ENCODE measurements at places on chromosomes 6 and 20.

- DNase-seq: no peak
Observed at GRCh38 chr20:52425701-52426100, 234.1 kb upstream of the ZFP64 start.

GRCh38 chr6:132082421-132082820 is 131.2 kb upstream of the CCN2 start:
- DNase-seq: no peak

DNA sequence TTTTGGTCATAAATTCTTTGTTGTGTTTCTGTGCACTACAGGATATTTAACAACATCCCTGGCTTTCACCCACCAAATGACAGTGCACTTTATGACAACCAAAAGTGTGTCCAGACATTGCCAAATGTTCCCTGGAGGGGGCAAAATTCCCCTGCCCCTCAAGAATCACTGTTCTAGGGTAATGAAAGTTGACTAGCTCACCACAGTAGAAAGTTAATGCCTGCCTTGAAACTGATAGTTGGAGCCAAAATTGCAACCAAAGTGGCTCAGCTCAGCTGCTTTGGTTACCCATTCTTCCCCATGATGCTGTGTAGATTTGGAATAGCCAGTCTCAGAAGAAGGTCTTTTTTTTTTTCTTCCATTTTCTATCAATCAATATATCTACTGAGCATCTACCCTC is 150.6 kb downstream of the RALGAPA2 start:
- no peak for DNase-seq

GRCh38 chr20:47237715-47238114 is 118.8 kb downstream of the ZMYND8 start:
- DNase-seq: no peak

DNA sequence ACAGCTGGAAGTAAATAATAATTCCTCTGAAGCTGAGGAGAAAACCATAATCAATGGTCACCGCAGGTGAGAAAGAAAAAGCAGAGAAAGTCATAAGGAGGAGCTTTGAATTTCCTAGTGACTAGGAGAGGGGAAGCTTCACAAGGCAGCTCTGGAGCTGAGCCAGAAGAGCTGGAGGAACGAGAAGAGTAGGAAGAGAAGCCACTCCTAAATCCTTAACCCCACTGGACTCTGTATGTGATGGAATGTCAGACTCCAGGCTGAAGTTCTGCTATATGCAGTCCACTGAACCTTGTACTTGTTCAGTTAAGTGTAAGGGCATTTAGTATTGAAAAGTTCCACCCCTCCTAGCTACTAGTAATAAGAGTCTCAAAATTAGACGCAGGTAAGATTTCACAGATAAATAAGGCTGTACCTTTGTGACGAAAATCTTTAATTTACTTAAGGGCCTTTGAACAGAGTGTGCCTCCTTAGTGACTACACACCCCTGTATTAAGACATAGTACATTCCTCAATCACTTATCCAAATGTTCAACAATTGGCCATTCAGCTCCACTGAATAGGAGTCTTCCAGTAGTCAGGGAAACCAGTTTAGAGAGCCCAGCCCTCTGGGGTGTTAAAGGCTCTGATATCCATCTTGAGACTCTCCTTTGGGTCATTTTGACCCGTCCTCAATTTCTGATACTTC is 71.4 kb upstream of the UFL1 start:
- DNase-seq: no peak

- peak; percentile 52 for DNase-seq
Observed at GRCh38 chr6:27078734-27079357, 168.7 kb upstream of the PRSS16 start.

- no peak for DNase-seq
Observed at GRCh38 chr6:117728626-117729025, 53.4 kb downstream of the NUS1 start.

- peak; percentile 76 for DNase-seq
Observed at GRCh38 chr20:50027611-50028105, 44.9 kb downstream of the SNAI1 start.

DNA sequence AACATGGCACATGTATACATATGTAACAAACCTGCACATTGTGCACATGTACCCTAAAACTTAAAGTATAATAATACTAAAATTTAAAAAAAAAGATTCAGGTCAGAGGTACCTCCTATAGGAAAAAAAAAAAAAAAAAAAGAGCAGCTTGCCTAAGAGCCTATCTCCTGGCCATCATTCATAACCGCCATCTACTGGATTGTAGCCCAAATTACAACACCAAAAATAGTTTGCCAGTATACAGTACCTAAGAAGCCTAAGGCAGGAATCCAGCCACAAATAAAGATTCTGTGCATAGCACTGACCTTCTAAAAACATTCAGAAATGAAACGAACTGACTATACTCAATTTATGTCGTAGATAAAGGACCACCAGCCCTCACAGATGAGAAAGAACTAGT is 438.4 kb upstream of the ADGRB3 start:
- DNase-seq: peak; percentile 24

GRCh38 chr20:54914995-54915394 is 439.6 kb downstream of the DOK5 start:
- DNase-seq: peak; percentile 41

GRCh38 chr6:15244620-15245360 is 1.1 kb upstream of the JARID2 start:
- peak; percentile 73 for DNase-seq

DNA sequence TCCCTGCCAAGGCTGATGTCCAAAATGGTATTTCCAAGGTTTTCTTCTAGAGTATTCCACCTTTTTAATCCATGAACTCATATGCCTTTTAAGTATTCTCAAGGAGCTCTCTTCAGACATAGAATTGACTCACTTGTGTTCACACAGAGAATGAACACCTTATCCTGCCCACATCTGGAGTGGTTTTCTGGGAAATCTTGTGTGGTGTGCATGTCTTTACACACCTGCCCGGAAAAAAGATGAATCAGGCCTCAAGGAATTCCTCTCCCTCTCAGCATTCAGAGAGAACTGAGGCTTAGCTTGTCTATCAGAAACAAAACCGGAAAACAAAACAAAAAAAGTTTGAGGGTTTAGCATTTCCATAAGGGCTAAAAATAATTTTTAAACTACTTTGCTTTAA is 148.8 kb downstream of the TFAP2A start:
- DNase-seq: no peak

DNA sequence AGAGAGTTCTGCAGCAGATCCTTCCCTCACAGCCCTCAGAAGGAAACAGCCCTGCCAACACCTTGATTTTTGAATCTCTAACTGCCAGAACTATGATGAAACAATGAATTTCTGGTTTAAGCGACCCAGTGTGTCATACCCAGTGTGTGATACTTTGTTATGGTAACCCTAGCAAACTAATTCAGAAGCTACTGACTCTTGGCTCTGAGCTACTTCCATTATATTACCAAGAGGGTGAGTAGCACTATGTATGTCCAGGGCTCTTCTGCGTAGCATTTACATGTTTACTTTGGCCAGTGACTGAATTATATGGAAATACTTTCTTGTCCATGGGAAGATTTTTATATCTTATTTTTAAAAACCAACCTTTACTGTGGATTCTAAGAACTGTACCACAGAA is 16.7 kb downstream of the ANKRD66 start:
- DNase-seq: no peak

- DNase-seq: no peak
Observed at GRCh38 chr20:62308102-62308822, 5.5 kb downstream of the ADRM1 start.

- no peak for DNase-seq
Observed at GRCh38 chr20:64068386-64069208, 5.6 kb downstream of the TCEA2 start.

- no peak for DNase-seq
Observed at GRCh38 chr20:33793011-33793931, 17.9 kb upstream of the CHMP4B start.

GRCh38 chr6:168270274-168271172 is 49.1 kb downstream of the DACT2 start:
- no peak for DNase-seq

GRCh38 chr6:112178846-112179245 is 75.5 kb downstream of the LAMA4 start:
- no peak for DNase-seq

DNA sequence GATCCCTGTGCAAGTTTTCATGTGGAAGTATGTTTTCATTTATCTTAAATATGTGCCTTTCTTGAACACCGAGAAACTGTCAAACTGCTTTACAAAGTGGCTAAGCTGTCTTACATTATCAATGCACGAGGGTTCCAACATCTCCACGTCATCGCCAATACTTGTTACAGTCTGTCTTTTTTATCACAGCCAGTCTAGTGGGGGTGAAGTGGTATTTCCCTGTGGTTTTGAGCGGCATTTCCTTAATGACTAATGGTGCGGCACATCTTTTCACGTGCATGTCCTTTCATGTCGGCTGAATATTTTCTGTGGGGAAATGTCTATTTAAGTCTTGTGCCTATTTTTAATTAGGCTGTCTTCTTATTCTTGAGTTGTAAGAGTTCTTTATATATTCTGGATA is 280.4 kb downstream of the FOXC1 start:
- DNase-seq: no peak

DNA sequence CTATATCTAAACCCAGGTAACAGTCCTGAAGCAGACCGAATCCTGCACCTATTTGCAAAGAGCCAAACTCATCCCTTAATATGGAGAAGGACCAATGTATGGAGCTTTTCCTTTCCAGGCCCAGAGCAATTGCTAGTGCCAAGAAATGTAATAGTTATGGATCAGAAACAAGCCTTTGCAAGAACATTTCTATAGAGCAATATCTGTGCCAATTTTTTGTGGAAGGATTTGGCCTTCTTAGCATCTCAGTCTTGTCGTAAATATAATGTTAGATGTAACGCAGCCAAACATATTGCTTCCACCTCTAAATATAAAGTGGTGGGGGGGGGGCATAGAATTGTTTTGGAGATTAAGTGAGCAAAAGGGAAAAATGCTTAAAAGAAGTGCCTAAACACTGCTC is 2.7 kb downstream of the KIAA0408 start:
- no peak for DNase-seq

DNA sequence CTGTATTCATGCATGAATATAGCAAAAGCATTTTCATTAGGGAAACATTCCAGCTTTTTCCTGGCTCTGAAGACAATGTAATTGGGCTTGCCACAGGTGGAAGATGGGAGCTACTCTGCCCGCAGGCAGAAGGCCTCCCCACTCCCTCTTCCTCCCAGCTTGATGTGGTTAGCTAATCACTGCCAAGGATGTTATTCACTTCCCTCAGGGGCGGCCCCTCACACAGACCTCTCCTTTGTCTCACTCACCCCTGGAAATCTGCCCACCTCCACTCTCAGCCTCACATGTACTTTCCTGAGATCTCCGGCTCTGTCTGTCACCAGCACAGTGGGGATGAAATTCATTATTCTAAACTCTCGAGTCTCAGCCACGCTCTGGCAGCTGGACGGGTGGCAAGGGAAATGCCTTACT is 100.7 kb downstream of the ANKRD60 start:
- DNase-seq: no peak

- DNase-seq: peak; percentile 77
Observed at GRCh38 chr6:44078827-44079671, 48.2 kb downstream of the MRPL14 start.

GRCh38 chr6:42236682-42237473 is 19.2 kb upstream of the MRPS10 start:
- no peak for DNase-seq

Data from BE2C (cell line).